ENCODE measurements at places on chromosomes 6 and 20.

GRCh38 chr20:57236813-57237584, 29.4 kb downstream of the BMP7 start:
- no peak for DNase-seq

- DNase-seq: no peak
Measured at GRCh38 chr20:38537176-38537575, 43.8 kb upstream of the ADIG start.

DNA sequence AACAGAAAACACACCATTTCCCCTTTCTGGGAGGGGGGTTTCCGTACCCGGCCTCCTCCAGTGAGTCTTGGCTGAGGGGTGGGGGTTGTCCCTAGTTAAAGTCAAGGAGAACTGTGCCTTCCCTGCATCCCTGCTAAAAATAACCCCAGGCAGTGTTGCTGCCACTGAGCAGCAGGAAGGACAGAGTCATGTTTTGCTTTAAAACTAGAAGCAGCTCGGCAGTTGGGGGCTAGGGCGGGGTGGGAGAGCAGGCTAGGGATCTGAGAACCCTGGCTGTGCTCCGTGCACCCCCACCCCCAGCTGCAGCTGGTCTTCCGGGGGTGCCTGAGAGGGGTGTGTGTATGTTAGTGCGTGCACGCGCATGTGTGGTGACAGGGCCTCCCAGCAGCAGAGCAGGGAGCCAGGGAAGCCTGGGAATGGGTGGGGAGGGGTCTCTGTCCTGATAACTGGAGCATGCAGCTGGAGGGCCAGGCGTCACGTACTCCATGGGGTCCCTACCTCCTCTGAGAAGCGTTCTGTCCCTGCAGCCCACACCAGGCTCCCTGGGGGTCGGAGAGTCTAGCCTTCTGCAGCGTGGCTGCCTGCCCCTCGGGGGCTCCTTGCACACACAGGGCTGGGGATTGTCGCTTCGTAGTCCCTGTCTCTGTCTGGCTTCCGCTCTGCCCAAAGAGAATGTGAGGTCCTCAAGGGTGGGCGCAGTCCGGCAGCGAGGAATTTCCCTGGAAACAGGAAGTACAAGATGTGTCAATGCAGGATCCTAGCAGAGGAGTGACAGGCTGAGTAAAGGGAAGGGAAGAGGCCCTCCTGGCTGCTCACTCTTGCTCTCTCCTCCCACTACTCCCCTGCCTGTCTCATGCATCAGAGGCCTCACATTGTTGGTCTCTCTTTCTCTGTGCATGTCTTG, 16.8 kb upstream of the ARMC12 start:
- DNase-seq: peak; percentile 87

DNA sequence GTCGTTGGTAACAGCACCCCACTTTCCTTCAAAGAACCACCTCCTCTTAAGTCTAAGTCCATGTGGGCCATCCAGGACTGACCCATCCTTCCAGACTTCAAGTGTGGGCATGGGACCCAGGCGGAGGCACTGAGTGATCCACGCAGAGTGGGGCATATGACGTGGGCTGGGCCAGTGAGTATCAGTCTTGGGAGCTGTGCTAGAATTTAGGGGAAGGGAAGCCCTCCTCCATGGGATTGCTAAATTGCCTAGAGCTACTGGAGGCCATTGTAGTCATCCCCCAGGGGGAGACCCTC, 35.3 kb upstream of the KCNB1 start:
- DNase-seq: no peak

DNA sequence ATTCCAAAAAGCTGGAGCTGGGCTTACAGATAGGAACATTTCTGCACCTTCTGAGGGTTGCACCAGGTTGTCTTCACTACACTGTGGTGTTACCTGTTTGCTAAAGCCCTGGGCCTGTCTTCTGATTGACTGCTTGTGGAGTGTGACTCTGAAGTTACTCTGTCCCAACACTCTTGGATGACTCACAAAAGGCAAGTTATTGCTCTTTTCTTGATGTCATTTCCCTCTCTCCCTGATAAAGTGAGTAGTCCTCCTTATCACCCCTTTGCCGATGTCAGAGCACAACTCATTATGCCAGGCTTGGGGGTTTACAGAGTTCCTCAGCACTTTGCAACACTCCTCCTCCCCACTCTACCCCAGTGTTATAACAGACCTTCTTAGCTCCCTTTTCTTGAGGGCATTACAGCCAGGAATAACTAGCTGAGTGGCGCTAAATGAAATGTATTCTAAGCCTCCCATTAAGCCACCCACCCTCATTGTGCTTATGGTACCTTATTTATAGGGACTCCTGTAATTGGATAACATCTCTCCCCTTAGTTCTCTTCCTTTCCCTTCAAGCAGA, 36.1 kb upstream of the NKX2-4 start:
- DNase-seq: no peak
